ENCODE measurements at places on chromosomes 13 and 19. TPM values are rescaled to one million over a fixed set of nuclear protein-coding genes. Genes with fewer than 3 reads are reported as not detected.

- no peak for DNase-seq
These were observed 14.9 kb upstream of the CYP2B6 start for GRCh38 chr19:40976134-40976533.

DNA sequence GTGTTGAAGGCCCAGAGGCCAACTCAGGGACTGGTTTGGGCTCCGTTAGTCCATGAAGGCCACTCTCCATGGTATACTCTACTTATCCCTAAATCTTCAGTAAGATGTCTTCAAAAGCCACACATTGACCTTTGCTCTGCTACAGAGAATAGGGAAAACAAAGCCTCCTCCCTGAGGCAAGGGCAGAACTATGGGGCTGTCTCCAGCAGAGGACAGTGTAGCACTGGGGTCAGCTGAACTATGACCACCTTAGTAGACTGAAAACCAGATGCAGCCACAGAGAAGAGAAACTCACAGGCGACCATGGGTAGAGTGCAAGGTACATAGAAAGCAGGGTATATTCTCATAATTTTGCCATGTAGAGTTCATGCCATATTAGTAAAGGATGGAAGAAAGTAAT is 587.4 kb downstream of the LMO7 start:
- no peak for DNase-seq

DNA sequence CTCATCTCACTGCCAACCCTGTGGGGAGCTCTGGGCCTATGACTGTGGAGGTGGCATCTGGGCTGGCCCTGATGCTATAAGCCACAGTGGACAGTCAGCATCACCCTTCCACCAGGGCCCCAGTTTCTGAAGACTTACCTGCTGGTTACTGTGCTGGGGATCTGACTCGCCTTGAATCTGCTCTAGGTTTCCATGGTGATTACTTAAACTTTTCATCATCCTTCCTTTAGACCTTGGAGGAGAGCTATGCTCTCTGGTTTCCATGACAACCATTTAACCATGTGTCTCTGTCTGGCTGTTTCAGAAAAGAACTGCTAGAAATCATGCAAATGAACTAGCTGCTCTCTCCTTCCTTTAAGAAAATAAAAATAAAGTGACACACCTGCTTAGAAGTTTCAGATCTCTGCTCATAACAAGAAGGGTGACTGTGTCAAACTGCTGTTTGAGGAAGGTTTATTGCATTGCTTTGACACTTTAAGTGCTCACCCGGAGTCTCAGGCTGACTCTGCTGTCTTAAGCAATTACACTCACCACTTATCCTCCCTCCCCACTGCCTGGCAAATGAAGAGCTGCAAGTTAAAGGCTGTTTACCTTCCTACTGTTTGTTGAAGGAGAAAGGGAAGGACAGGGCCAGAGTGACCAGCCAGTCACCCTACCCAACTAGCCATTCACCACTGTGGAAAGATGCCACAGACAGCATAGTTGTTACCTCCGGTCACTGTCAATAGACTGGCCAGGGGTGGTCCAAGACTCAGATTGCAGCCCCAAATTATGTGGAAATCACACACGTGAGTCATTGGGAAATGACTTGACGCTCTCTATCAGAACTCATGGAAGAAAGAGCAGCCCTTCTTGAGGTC is 87.6 kb downstream of the HSPH1 start:
- no peak for DNase-seq

Gene ZNF99
- total RNA-seq = 0.91 TPM

DNA sequence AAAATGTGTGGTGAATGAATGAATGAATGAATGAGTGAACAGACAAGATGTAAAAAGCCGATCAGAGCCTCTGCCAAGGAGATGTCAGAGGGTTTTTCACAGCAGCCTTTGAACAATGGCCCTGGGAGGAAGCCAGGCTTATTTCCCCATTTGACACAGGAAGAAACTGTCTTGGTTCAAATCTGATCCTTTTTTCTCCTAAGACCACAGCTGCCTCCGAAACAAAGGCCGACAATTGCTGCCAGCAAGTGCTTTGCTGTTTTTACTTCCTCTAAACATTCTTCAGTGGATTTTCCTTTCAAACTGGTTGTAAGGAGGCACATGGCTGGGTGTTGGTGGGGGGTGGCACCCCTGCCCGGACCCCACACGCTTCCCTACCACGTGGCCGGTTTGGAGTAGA is 44.2 kb upstream of the HOMER3 start:
- DNase-seq = no peak

DNA sequence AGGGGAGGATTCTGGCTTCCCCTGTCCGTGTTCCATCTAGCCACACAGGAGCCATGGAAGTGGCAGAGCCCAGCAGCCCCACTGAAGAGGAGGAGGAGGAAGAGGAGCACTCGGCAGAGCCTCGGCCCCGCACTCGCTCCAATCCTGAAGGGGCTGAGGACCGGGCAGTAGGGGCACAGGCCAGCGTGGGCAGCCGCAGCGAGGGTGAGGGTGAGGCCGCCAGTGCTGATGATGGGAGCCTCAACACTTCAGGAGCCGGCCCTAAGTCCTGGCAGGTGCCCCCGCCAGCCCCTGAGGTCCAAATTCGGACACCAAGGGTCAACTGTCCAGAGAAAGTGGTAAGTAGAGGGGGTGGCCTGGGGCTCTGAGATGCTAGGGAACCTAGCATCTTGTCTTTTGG is 1.5 kb downstream of the BABAM1 start:
- DNase-seq = no peak

Gene IGFLR1
- 1.3 TPM for total RNA-seq

- DNase-seq = peak; percentile 13
These were observed 49.4 kb downstream of the FAM124A start for GRCh38 chr13:51271528-51272085.

- DNase-seq = no peak
These were observed 30.0 kb downstream of the CCNE1 start for GRCh38 chr19:29841559-29842367.

Gene KLK4
- total RNA-seq = 1.4 TPM

DNA sequence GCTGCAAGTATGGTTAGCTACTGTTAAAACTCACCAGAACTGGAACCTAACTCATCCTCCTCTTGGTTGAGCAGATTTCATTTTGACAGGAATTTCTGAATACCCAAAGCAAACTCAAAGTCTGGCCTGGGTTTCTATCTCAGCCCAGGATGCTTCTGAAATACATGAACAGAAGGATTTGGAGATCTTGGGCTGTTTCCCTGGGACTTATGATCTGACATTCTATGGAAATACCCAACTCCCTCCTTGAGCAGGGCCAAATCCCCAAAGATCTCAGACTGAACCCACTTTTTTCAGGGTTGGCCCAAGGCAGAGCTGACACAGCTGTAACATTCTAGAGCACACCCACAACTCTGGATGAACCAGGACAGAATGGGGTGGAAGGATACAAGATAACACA is 1.1 kb upstream of the ITM2B start:
- DNase-seq = peak; percentile 27

Gene SPC24
- 13.3 TPM for total RNA-seq

GRCh38 chr13:45833663-45834375 is 17.7 kb downstream of the SIAH3 start:
- peak; percentile 13 for DNase-seq

Gene CUL4A
- total RNA-seq = 52.1 TPM

- no peak for DNase-seq
These were observed 274.5 kb upstream of the NBEA start for GRCh38 chr13:34667286-34668218.

Gene LRRC63
- total RNA-seq = 1.7 TPM

Gene TEX26
- total RNA-seq = 1.3 TPM

GRCh38 chr19:47228937-47229675 is 1.9 kb downstream of the BBC3 start:
- peak; percentile 28 for DNase-seq

DNA sequence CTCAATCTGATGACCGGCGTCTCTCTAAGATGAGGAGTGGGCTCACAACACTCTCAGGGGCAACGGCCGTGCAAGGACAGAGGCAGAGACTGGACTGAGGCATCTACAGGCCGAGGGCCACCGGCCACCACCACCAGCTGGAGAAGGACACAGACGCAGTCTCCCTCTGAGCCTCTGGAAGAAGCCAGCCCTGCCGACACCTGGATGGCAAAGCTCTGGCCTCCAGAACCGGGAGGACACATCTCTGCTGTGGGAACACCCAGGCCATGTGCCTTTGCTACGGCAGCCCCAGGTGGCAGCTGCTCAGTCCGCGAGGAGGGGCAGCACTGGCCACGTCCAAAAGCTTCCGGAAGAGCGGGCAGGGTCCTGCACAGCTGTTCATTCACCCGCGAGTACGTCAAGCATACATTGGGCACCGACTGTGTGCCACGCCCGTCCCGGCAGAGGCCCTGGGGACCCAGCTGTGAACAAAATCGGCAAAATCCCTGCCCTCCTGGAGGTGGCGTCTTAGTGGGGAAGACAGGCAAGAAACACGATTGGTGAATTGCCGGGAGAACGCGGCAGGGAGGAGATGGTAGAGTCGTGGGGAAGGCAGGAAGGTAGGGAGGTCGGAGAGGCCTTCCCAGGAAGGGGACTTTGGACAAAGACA is 17.1 kb downstream of the C2CD4C start:
- DNase-seq = no peak

Gene GNG7
- total RNA-seq = 4.5 TPM

GRCh38 chr19:18533058-18533457 is 10.3 kb downstream of the FKBP8 start:
- DNase-seq = no peak

- DNase-seq = no peak
These were observed 27.5 kb upstream of the KATNAL1 start for GRCh38 chr13:30334663-30335386.

GRCh38 chr13:20566898-20567874 is at the start of gene IFT88:
TSS of gene IFT88 (plus strand) at chr13:20567157. CDS start at chr13:20574386, 7,229 bp downstream.
- peak; percentile 92 for DNase-seq

Gene SGCG
- not detected for total RNA-seq

DNA sequence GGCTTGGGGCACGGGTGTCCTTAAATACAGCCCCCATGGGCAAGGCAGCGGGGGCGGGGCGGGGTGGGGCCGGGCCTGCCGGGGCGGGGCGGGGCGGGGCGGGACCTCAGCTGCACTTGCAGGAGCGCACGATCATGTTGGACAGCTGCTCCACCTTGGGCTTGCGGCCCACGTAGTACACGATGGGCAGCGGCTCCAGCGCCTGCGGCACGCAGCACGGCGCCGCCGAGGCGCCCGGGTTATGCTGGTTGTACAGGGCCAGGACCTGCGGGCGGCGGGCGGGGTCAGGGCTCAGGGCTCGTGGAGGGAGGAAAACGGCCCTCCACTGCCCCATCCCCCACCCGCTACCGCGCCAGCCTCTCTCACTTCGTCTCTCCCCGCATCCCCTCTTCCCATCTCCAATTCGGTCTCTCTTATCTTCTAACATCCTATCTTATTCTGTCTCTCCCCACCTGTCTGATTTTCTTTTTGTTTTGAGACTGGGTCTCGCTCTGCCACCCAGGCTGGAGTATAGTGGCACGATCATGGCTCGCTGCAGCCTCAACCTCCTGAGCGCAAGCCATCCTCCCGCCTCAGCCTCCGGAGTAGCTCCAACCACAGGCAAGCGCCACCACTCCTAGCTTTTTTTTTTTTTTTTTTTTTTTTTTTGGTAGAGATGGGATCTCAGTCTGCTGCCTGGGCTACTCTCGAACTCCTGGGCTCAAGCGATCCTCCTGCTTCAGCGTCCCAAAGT is 21.1 kb downstream of the CCDC97 start:
- DNase-seq = no peak

Gene SIGLEC8
- total RNA-seq = 0.82 TPM
